ENCODE measurements at places on chromosomes 12 and 14. TPM values are rescaled to one million over a fixed set of nuclear protein-coding genes. Genes with fewer than 3 reads are reported as not detected.

GRCh38 chr12:20096430-20096829, 271.9 kb upstream of the PDE3A start:
- no peak for DNase-seq

DIO2 gene
- total RNA-seq, result 3.4 TPM

GRCh38 chr12:75848431-75848925, 183.1 kb downstream of the PHLDA1 start:
- DNase-seq, result no peak

DNA sequence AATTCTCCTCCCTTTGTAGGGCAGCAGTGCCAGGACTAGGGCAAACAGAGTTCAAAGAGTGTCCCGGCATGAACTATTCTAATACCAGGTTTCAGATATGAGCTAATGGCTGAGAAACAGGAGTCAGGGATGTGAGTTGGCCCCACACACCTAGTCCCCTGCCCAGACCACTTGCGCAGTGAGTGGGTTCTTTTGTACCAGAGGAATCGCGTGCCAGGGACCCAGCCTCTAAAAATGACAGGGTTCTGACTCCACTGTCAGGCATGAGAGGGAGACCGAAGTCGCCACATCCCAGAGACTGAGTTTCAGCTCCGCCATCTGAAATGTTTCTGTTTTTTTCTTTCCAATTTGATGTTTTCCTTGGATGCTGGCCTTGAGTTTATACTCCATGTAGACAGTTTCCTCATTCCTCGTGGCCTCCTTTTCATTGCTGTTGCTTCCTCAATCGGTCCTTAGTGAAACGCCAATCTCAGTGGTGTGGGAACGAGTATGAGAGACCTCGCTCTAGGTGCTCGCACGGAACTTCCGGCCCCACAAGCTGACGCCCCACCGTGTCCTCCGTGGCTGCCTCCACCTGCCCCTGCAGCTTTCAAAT, 31.5 kb downstream of the FBXL14 start:
- no peak for DNase-seq

GRCh38 chr12:123379391-123379790, 4.5 kb upstream of the KMT5A start:
- no peak for DNase-seq

RFLNA gene
- total RNA-seq, result 21.1 TPM

GRCh38 chr14:89015016-89015415, 190.6 kb downstream of the TTC8 start:
- DNase-seq, result no peak

GRCh38 chr12:52521568-52522266, 1.5 kb upstream of the KRT5 start:
- DNase-seq, result no peak
